ENCODE measurements at places on chromosomes 2 and 18.

GRCh38 chr2:20203072-20203471 is 21.9 kb downstream of the SDC1 start:
- no peak for DNase-seq

DNA sequence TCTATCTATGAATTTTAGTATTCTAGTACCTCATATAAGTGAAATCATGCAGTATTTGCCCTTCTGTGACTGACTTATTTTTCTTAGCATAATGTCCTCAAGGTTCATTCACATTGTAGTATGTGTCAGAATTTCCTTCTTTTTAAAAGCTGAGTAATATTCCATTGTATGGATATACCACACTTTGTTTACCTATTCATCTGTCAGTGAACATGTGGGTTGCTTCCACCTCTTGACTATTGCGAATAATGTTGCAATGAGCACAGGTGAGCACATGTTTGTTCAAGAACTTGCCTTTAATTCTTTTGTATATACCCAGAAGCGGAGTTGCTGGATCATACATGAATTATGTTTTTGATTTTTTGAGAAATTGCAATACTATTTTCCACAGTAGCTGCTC is 187.4 kb upstream of the RBMS1 start:
- no peak for DNase-seq

GRCh38 chr18:63264871-63265270 is 54.7 kb downstream of the BCL2 start:
- DNase-seq, result no peak

DNA sequence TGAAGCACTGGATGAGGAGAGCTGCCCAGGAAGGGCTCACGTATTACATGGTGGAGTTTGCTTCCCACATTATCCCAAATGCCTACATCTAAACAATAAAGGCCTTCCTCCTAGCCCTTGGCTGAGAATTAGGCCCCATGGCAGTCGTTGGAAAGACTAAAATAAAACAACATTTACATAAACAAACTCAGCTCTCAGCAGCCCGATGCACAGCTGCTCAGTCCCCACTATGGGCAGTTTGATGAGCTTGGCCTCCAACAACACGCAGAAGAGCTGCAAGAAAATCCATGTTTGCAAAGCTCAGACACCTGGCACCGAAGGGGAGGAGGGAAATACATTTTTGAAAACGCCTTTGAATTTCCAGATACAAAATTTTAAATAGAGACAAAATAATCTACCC is 352.4 kb downstream of the EIPR1 start:
- DNase-seq, result no peak

- no peak for DNase-seq
Observed at GRCh38 chr18:31030574-31031278, 11.8 kb downstream of the DSC3 start.

DNA sequence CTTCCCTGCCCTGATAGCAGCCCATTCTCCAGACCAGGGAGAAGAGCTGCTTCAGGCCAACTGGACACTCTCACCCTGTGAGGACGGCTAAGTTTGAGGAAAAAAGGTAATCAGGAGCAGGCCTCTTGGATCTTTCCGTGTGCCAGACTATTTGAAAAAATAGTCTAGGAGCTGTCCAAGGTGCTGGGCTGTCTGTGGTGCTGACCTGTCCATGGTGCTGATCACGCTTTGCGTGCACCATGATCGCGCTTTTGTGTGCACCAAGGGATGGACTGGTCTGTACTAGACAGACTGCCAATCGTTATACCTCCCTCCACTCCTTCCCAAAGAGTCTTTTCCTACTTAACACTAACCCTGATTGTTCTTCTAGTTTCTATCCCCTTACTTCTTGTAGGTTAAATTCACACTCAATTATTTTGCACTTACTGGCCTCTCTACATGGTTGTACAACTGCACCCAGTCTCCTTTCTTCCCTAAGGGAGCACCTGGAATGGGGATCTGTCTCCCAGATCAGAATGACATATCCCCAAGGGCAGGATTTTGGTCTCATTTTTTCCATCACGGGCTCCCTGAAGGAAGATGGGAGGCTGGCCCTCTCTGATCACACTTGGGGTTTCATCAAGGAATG is 295.4 kb downstream of the CELF4 start:
- DNase-seq, result no peak

- DNase-seq, result no peak
Observed at GRCh38 chr18:42011053-42011452, 56.0 kb downstream of the PIK3C3 start.

GRCh38 chr2:170145191-170145590 is 32.8 kb upstream of the MYO3B start:
- no peak for DNase-seq

- DNase-seq, result no peak
Observed at GRCh38 chr2:238238766-238239542, 884 bp downstream of the HES6 start.

- DNase-seq, result no peak
Observed at GRCh38 chr18:24054130-24054529, 39.6 kb downstream of the TTC39C start.

GRCh38 chr2:173239644-173240043 is 115.0 kb upstream of the CDCA7 start:
- DNase-seq, result no peak

DNA sequence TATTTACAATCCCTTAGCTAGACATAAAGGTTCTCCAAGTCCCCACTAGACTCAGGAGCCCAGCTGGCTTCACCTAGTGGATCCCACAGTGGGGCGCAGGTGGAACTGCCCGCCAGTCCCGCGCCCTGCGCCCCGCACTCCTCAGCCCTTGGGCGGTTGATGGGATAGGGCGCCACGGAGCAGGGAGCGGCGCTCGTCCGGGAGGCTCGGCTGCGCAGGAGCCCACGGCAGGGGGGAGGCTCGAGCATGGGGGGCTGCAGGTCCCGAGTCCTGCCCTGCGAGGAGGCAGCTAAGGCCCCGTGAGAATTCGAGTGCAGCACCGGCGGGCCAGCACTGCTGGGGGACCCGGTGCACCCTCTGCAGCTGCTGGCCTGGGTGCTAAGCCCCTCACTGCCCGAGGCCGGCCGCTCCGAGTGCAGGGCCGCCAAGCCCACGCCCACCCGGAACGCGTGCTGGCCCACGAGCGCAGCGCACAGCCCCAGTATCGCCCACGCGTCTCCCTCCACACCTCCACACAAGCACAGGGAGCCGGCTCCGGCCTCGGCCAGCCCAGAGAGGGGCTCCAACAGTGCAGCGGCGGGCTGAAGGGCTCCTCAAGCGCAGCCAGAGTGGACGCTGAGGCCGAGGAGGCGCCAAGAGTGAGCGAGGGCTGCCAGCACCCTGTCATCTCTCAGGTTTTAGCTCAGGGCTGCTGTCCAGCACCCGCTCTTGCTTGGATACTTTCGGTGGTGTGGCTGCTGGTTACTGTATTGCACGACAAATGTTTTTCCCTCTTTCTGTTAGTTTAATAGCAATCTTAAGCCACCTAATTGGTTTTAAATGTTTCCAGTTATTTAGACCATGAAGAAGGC is 83.8 kb upstream of the LDLRAD4 start:
- no peak for DNase-seq

GRCh38 chr2:238378230-238379095 is 48.3 kb upstream of the ASB1 start:
- peak; percentile 51 for DNase-seq

DNA sequence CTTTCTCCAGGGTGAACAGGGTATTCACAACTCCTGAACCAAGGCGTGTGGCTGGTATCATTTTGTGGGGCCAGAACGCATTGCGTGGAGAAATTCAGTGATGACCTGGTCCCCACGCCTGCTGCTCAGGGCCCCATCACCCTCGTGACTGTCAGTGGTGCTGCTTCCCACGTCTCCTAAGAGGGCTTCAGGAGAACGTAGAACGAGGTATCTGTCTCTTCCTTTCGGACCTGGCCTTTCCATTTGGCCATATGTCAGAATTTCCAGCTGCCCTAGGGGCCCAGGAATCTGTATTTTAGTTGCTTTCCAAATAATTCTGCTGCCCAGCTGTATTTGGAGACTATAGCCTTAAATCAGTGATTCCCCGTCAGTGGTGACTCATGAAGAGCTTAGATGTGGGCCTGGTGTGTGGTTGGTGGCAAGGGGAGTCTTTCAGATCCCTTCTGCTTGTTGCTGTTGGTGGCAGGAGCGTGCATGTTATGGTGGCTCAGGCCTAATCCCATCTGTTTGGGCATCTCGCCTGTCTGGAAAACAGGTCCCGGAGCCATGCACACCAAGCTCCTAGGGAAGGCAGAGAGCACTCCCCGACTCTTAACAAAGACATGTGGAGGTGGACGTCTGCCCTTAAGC is 56.4 kb downstream of the NPAS2 start:
- no peak for DNase-seq

DNA sequence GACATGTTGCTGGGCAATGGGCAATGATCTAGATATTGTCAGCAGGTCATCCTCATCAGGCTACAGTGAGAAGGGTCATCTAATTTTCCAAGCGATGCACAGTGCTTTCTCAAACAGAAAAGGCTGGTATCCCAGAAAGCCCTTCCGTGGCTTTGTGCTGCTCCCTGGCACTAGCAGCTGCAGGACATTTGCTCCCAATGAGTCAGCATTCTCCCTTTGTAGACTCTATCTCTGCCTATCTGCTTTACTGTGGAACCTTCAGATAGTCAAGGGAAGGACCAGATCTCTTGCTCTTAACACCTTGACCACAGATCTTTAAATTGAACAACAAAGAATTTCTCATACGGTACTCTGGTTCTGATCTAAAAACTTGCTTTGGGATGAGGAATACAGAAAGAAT is 101.4 kb downstream of the CDH2 start:
- DNase-seq, result no peak

- no peak for DNase-seq
Observed at GRCh38 chr2:191907091-191907490, 60.2 kb upstream of the CAVIN2 start.

- DNase-seq, result no peak
Observed at GRCh38 chr2:152548996-152549395, 168.3 kb downstream of the PRPF40A start.

GRCh38 chr18:39596221-39596620 is 2030.6 kb upstream of the CELF4 start:
- DNase-seq, result no peak

DNA sequence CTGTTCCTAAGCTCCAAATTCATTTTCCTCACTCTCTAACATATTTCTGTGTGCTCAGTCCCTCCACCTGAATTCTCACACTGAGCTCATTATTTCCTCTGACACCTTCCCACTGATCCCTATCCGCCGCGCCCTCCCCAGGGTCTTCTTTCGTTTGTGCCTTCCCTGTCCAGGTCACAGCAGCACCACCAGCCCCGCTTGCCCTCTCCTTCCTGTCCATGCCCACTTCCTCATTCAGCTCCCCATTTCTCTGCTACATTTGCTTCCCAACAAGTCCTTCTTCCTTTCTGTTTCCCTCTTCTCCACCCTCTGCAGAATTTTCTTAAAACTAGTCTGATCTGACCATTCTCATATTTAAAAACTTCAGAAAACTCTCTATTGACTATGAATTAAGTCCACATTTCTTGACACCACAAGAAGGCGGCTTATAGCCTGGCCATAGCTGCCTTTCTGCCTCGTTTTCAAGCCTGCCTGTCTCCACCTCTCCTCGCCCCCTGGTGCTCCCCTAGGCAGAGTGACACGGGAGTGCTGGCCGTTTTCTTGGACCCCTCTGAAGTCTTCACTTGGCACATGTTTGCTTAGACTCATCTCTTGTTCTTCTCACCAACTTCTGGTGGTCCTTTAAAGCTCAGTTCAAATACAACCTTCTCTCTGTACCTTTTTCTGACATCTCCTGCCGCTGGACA is 138.7 kb upstream of the BOD1L2 start:
- DNase-seq, result no peak

DNA sequence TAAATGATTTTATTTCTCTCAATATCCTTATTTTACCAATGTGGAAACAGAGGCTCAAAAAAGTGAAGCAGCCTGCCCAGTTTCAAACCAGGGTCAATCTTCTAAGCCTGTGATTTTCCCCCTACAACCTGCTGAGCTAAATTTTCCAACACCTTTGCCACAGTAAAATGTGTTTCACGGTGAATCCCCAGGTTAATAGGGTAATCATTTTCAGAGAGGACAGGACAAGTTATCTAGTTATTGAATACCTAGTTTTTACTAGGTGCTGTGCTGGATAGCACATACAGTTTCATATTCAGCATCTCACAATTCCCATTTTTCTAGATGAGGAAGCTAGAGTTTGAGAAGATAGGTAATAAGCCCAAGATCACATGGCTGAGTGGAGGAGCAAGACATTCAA is 236.6 kb downstream of the PTH2R start:
- DNase-seq, result no peak

- peak; percentile 32 for DNase-seq
Observed at GRCh38 chr2:187581125-187581896, 27.1 kb upstream of the TFPI start.
